Kasumi-1 (cell line): ENCODE measurements at places on chromosomes 5 and 9.

- no peak for DNase-seq
Observed at GRCh38 chr5:45262061-45262590, 434.1 kb downstream of the HCN1 start.

- DNase-seq: no peak
Observed at GRCh38 chr9:76687861-76688391, 76.3 kb upstream of the PCA3 start.

DNA sequence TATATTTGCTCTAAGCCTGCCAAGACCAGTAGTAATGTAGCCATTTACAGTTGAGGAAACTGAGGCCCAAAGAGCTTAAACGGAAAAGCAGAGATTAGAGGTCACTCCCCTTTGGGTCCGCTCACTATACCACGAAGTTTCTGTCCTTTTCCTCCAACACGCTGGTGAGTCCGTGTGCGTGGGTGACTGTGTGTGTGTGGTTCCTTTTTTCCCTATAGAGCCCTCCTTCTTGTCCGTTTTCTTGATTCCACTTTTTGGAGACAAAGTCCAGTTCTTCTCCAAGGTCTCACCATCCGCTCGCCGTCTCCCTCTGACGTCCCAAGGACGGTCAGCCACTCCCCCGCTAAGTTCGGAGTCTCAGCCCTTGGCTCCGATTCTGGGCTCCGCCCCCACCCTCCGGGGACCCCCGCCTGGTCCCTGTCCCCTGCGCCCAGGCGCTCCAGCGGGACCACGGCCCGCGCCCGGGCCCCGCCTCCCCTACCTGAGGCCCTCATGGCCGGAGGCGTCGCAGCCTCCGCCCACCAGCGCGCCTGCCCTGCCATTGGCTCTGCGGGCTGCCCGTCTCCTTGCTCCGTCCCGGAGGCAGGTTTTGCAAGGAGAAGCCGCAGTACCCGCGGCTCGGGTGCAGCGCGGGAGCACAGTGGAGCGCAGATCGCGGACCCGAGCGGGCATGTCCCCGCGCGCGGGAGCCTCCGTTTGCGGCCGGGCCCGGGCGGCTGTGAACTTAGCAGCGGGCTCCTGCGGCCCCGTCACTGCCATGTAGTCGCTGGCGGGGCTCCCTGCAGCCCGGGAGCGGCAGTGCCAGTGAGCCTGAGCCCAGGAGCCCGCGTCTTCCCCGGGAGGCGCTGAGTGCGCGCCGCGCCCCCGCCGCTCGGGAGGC, at the start of gene MAST4:
MAST4 (plus strand) TSS at position 638 of the 880 bp plus-strand sequence. CDS start 263 bp downstream, outside the sequence.
- DNase-seq: peak; percentile 74

GRCh38 chr5:174374206-174374605, 328.7 kb downstream of the NSG2 start:
- no peak for DNase-seq

DNA sequence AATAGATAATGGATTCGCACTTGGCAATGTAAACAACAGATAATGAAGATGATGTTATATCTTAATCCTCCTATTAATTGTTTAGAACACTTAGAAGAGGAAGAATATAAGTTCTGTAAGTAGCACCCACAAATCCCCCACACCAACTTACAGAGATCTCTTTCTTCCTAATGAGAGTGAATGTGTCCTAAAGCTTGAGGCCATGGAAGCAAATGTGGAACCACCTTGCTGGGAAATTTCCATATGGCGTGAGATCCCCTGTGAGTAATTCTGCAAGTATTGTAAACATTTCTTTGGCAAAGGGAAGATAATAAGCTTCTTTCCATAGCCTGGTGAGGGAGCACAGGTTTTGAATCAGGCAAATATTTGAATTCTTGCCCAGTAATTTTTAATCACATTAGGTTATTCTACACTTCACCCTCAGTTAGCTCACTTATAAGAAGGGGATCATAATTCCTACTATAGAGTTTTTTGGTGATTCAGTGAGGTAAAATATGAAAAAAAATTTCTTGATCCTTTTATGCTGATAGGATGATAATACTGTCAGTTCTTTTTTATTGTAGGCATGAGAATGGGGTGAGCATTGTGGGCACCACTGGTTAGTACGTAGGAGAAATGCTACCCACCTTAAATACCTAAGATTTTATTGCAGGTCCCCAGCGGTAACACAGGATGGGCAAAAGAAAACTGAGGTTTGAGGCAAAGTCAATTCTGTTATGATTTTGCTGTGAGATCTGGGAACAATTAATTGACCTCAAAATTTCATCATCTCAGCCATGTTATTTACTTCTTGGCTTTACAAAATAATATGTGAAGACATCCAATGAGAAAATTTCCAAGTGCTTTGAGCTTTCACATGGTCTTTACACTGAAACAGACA, 574.8 kb downstream of the PSAT1 start:
- no peak for DNase-seq

DNA sequence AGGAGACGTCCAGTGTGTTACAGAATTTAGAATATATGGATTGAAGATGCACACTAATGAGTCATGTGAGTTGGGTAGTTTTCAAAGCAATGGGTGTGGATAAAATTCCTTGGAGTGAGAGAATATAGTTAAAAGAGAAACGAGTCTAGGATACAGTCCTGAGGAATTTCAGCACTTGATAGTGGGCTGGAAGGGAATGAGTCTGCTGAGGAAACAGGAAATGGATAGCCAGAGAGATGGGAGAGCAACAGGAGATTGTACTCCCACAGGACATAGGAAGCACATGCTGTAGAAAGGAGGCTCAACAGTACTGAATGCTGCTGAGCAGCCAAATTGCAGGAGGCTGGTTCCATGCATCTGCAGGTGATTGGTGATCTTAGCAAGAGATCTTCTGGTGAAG, 68.1 kb downstream of the FBN2 start:
- no peak for DNase-seq

GRCh38 chr9:107228496-107229039, 54.5 kb upstream of the RAD23B start:
- no peak for DNase-seq

DNA sequence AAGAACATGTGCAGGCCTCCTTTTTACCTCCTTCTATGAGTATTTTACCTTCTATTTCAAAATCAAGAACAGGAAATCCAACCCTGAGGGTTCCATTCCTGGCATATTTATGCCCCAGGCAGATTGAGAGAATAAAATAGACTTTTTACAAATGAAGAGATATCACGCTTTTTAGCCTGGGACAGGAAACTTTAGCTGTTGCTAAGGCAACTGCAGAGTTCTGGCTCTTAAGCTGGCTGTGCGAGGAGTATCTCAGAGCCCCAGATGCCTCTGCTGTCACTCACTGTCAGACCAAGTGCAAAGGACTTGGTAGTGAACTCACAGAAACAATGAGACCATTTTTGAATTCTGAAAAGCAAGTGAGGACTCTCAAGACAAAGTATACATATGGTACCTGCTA, 69.5 kb upstream of the HSPB3 start:
- DNase-seq: no peak

- no peak for DNase-seq
Observed at GRCh38 chr9:129673602-129674001, 8.2 kb downstream of the PRRX2 start.

GRCh38 chr5:116577064-116577788, 2.6 kb upstream of the SEMA6A start:
- DNase-seq: no peak

- no peak for DNase-seq
Observed at GRCh38 chr5:22500556-22500955, 352.6 kb downstream of the CDH12 start.

DNA sequence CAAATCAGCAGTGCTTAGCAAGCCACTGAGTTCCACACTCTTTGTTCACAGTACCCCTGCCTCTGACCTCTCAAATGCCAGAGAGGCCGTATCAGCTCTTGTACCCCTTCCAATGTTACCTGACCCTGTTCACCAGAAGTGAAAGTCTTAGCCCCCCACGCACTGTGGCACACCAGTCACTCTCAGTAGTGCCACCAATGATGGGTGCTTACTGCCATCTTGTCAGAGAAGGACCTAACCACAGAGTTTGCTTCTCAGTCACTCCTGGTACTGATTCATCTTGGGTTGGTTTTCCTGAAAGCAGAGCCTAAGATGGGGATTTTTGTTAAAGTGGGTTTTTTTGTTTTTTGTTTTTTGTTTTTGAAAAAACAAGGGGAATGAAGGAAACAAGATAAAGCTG, 28.8 kb upstream of the PANK3 start:
- DNase-seq: no peak

DNA sequence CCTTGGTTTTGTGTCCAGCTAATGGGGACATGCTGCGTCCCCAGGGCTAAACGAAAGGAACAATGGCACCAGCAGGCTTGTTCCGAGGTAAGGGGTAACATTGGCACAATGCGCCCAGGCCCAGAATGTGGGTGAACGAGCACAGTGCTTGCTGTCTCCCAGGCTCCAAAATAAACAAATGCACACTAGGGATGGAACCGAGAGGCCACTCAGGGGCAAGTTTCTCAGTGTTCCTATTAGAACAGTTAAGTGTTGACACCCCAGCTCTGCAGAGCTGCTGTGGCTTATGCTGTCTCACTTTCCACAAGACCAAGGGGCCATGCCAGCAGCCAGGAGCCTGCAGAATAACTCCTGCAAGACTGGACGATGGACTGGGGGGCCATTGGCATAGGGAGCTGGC, 492.4 kb downstream of the GADD45G start:
- DNase-seq: no peak

- DNase-seq: no peak
Observed at GRCh38 chr5:68395926-68396511, 180.5 kb downstream of the PIK3R1 start.

DNA sequence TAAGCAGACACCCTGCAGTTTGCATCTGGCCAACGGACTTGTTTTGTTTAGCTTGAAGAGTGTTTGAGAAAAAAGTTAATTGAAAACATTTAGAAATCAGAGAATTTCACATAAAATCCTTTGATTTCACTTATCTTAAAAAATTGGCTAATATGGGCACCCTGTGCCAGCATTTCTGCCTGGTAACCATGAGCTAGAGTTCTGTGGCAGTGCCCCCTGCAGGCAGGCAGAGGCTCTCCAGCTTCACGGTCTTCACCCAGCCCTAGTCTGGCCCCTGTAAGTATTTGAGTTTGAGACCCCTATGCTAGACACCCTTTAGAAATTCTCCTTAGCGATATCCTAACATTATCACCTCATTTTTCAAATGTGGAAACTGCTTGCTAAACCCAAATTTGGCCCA, 18.8 kb upstream of the FANCC start:
- peak; percentile 9 for DNase-seq

DNA sequence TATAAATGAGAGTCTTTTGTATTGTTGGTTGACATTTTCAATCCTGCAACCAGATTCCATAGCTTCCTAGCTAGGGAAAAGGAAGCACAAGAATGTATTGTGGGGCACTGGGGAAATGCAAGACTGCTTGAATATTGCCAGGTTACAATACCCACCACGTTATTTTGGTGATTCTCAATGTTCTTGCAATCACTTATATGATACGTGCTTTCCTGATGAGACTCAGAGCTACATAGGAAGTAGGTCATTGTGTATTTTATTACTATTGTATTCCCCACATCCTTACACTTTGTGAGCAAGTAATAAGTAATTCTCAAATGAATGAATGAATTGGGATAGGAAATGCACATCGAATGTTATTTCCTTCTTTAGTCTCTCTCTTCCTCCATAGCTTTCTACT, 217.1 kb upstream of the CD180 start:
- no peak for DNase-seq

DNA sequence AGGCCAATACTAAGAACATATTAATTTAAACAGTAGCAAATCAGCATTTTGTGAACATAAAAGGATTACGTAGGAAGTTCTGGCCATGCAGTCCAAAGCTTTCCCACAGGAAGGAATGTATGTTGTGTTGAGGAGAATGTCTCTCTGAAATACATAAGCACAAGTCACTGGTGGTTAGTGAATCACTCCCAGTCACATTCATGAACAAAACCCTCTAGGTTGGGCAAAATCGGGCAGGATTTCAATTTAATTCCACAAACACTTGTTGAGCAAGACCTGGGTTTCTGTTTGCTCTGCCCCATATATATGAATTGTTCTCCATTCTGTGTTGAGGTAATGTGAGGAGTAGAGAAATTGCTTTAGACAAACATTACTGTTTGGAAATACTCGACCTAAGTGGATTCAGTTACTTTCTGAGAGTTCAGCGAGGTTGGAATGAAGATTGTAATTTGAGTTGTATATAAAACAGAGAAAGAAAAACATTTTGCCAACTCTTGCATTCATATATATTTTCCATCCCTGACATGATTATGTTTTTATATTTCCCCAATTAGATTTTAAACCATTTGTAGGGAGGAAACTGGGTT, 127.6 kb upstream of the RPS23 start:
- no peak for DNase-seq

DNA sequence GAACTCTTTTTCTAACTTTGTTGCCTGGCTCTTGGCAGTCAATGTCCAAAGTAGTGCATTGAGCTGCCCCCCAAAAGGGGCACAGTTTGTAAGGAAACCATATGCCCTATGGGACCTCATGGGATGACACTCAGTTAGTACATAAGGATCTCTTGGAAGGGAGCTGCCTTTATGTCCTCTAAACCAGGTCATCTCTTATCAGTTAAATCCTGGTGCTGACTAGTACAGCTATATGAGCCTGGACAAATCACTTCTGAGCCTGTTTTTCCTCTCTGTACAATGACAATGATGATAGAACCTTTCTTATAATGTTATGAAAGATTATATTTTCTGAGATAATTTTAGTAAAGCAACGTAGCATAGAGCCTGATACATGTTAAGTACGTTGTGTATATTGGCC, 44.1 kb downstream of the PIK3R1 start:
- DNase-seq: no peak

DNA sequence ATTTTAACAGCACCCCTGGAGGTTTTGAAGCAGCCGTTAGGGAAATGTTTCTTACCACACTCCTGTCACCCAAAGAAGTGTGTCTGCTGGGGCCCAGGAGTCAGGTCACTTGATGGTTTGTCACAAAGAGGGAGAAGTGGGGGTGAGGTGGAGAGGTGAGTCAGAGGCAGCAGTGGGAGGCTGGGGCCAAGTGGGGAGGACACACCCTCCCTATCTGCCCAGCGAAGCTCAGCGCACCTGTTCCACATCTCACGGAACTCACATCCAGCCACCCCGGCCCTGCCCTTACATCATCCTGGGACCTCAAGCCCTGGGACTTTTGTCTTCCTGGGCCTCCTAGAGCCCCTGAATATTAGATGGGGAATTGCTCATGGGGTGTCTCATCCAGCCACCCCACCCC, 171.1 kb upstream of the SMIM23 start:
- no peak for DNase-seq

- no peak for DNase-seq
Observed at GRCh38 chr9:128073253-128073886, 5.3 kb downstream of the SLC25A25 start.

- DNase-seq: no peak
Observed at GRCh38 chr9:127539982-127540663, 72.0 kb upstream of the STXBP1 start.
